ENCODE measurements at places on chromosomes 16 and 17. TPM values are rescaled to one million over a fixed set of nuclear protein-coding genes. Genes with fewer than 3 reads are reported as not detected.

DNA sequence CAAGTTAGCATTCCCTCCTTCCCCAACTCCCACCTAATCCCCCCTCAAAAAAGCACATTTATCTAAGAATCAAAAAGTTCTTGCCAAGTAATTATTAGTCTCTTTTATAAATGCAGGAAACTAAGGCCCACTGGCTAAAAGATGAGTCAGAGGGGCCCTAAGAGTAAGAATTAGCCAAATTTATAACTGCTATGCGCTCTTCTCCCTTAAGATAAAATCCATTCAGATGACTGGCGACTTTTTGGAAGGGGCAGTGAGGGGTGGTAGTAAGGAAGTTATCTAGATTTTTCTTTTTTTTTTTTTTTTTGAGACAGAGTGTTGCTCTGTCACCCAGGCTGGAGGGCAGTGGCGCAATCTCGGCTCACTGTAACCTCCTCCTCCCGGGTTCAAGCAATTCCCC lies 17.1 kb downstream of the ZNF652 start:
- no peak for DNase-seq

- DNase-seq = no peak
Observed at GRCh38 chr17:57305908-57306504, 49.7 kb downstream of the MSI2 start.

DNA sequence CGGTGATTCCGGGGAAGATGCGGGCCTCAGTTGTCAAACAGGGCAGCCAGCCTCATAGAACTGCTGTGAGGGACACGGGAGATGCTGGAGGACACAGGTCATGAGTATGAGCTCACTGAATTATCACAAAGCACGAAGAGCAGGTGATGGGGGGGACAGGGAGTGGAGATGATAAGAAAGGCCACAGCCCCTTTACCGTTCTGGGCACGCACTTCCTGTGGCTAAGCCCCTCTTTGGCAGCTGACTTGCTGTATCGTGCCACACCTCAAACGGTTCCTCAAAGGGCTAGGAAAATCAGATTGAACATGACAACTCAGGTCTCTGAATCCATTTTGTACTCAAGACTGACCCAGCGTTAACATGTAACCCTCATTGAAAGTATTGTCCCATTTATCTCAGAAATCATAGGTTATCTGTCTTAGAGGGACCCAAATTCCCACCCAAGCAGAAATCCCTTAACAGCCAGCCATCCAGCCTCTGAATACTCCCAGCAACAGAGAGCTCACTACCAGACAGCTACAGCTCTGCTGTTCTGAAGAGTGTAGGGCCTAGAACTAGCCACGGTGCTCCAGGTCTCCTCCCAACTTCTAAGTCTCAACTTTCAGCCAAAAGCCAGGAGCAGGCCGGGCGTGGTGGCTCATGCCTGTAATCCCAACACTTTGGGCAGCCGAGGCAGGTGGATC lies 5.0 kb upstream of the SRL start:
- DNase-seq = no peak

The TEX14 gene
- 0.07 TPM for total RNA-seq

The GALR2 gene
- 0.27 TPM for total RNA-seq

The KRT20 gene
- 1.7 TPM for total RNA-seq

The C17orf67 gene
- 4.6 TPM for total RNA-seq

The HOXB7 gene
- 31.3 TPM for total RNA-seq

The SLC12A3 gene
- not detected for total RNA-seq
